AG08395 (cell line): ENCODE measurements at places on chromosomes 5 and 9.

GRCh38 chr9:92952906-92953610 is 5.7 kb downstream of the FGD3 start:
- DNase-seq = no peak

- DNase-seq = no peak
Observed at GRCh38 chr9:29697011-29697410, 2123.7 kb upstream of the C9orf72 start.

DNA sequence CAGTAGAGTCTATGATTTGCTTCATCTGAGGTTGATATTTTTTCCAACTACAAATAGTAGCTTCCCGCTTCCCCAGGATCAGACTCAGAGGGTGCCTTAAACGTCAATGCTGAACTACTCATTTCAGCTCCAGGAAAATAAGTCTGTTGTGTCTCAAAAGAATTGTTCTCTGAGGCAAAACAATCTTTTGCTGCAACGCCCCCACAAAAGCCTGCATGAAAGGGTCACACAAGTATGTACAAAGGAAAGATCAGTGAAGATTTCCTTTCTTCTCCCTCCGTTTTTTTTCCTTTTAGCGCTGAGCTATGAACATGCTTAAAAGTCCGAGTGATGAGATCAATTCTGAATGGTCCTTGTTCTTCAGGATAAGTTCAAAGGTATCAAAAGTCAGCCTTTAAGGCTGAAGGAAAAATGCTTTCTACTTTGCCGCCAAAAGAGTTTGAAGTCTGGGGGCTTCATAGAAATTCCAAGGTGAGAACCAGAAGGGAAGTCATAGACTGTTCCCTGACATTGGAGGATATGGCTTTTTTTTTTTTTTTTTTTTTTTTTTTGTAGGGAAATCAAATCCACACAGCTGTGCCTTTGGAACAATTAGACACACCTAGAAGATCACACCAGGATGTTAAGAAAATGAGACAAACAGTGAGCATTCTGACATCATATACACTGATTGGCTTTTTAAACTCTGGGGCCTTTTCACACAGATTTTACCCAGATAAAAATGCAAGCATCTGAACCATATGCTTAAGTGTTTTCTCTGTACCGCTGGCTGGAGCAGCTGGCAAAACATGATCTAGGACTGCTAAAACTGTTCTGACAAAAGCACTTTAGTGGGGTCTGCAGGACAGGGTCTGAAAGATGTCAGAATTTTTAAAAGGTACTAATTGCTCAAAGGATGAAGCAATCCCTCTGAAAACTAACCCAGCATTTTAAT is 329.3 kb downstream of the ENC1 start:
- no peak for DNase-seq

GRCh38 chr5:109959652-109960051 is 269.9 kb downstream of the MAN2A1 start:
- DNase-seq = no peak

GRCh38 chr9:131025953-131026858 is 17.2 kb downstream of the LAMC3 start:
- DNase-seq = no peak

- DNase-seq = no peak
Observed at GRCh38 chr5:117326997-117327396, 752.4 kb upstream of the SEMA6A start.

- no peak for DNase-seq
Observed at GRCh38 chr9:127216210-127216887, 48.2 kb upstream of the GARNL3 start.
